ENCODE measurements at places on chromosomes 11 and 22. TPM values are rescaled to one million over a fixed set of nuclear protein-coding genes. Genes with fewer than 3 reads are reported as not detected.

- H3K27ac ChIP-seq, result no peak overlapping the region
- no peak overlapping the region for H3K4me3 ChIP-seq
- H3K36me3 ChIP-seq, result peaks cover 58% of the 10 kb centered on the region
- no peaks in the 10 kb centered on the region for H3K27me3 ChIP-seq
These were observed 29.6 kb downstream of the APIP start for GRCh38 chr11:34886609-34887008.

GRCh38 chr11:101129203-101129943 is at the start of gene PGR:
Gene PGR, minus strand, starts transcription at chr11:101129813. Its CDS starts 743 bp downstream, at chr11:101129070.
- no peak within 1 kb of the TSS for H3K27ac ChIP-seq
- peaks cover 27% of the 10 kb centered on the region for H3K27me3 ChIP-seq
- H3K36me3 ChIP-seq, result no peaks in the 10 kb centered on the region

GRCh38 chr22:29755889-29756288 is 10.9 kb downstream of the ZMAT5 start:
- no peak for DNase-seq
- H3K27ac ChIP-seq, result no peak overlapping the region
- H3K4me3 ChIP-seq, result no peak overlapping the region
- no peaks in the 10 kb centered on the region for H3K4me1 ChIP-seq
- peaks cover 26% of the 10 kb centered on the region for H3K36me3 ChIP-seq

- peaks cover 85% of the 10 kb centered on the region for H3K4me1 ChIP-seq
- no peak for DNase-seq
- no peaks in the 10 kb centered on the region for H3K27me3 ChIP-seq
- no peak overlapping the region for H3K27ac ChIP-seq
- H3K4me3 ChIP-seq, result no peak overlapping the region
These were observed 10.6 kb downstream of the TEAD1 start for GRCh38 chr11:12684816-12685215.

DNA sequence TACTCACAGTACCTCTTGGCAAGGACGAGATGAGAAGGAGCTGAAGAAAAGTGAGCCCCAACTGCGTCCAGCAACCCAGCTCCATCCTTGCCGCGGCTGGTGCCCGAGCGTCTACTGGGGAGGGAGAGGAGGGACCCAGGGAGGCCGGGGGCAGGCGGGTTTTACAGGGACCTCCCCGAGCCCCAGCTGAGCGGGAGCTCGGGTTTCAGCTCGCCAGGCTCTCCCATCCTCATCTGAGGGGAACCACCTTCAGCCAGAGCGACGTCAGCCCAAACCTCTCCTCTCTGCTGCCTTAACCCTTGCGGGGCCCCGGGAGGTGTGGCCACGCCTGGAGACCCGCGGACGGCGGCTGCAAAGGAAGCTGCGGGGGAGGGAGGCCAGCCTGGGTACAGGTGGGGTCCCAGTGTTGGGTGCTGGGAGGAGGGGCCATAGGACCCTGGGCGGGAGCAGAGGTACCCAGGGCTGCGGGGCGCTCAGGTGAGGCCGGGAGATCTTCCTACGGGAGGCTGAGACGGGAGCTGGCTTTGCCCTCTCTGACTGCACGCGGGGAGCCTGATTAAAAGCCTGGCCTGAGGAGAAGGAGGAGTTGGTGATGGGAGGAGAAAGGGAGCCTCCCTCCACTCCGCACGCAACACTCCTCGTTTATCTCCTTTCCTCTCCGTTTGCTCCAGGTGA is at the start of gene PAMR1:
Gene PAMR1 (minus strand): TSS at position 116 of the 675 bp plus-strand sequence. CDS start 31 bp downstream, at position 85.
- H3K4me3 ChIP-seq, result peak within 1 kb of the TSS; percentile 34
- no peaks in the 10 kb centered on the region for H3K36me3 ChIP-seq
- no peaks in the 10 kb centered on the region for H3K27me3 ChIP-seq
- no peak within 1 kb of the TSS for H3K27ac ChIP-seq
- peaks cover 23% of the 10 kb centered on the region for H3K4me1 ChIP-seq

Gene OR6T1
- not detected for total RNA-seq

Gene GPHA2
- not detected for total RNA-seq

- no peaks in the 10 kb centered on the region for H3K36me3 ChIP-seq
- H3K4me3 ChIP-seq, result no peak overlapping the region
- DNase-seq, result peak; percentile 42
- H3K27me3 ChIP-seq, result no peaks in the 10 kb centered on the region
- no peaks in the 10 kb centered on the region for H3K4me1 ChIP-seq
These were observed 51.1 kb downstream of the USP35 start for GRCh38 chr11:78239781-78240180.

- H3K27me3 ChIP-seq, result no peaks in the 10 kb centered on the region
- no peak for DNase-seq
- peaks cover 36% of the 10 kb centered on the region for H3K4me1 ChIP-seq
- peak overlapping the region; percentile 99 for H3K27ac ChIP-seq
- H3K36me3 ChIP-seq, result peaks cover 44% of the 10 kb centered on the region
- H3K4me3 ChIP-seq, result peak overlapping the region; percentile 78
These were observed 1.2 kb downstream of the EIF4ENIF1 start for GRCh38 chr22:31488346-31488883.

Gene WBP2NL
- total RNA-seq, result 0.45 TPM

Gene ZBTB3
- total RNA-seq, result 8.4 TPM
